ENCODE measurements at places on chromosomes 1 and 21.

- peak; percentile 38 for DNase-seq
Measured at GRCh38 chr1:153733970-153734369, 6.1 kb downstream of the INTS3 start.

DNA sequence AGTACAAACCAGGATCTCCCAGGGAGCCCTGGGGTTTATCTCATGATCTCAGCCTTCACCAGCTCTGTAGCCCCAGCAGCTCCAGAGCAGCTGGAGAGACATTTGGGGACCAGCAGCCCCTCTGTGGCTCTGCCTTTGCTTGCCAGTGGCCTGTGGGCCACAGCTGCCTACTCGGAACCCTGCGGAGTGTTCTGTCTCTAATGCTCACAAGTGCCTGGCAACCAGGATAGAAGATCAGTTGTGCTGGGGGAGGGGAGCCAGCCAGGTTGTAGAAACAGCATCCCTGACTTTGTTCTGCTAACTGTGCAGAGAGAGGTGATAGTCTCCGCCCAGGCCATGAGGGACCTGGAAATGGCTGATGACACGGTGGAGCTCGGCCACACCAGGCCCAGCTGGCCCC, 50.9 kb upstream of the KCNJ15 start:
- no peak for DNase-seq

DNA sequence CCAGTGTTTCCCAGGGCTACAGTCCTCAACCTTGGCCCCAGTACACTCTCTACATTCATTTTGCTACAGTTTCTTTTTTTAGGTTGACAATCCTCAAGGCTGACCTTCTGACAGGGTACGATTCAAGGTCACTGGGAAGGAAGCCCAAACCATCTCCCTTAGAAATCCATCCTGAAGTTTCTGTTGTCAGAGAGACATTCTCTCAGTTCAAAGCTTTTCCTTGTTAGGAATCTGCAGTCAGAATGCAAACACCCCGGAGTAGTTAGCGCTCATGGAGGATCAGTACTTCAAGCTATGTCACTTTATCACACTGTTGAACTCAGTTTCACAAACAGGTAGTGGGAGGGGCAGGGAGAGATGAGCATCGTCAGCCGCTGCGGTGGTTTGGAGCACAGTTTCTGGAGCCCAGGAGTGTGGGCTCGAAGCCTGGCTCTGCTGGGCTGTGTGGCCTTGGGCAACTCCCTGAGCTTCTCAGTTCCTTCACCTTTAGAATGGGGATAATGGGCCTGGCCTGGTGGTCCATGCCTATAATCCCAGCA, 4.2 kb downstream of the SLC2A5 start:
- DNase-seq: no peak

DNA sequence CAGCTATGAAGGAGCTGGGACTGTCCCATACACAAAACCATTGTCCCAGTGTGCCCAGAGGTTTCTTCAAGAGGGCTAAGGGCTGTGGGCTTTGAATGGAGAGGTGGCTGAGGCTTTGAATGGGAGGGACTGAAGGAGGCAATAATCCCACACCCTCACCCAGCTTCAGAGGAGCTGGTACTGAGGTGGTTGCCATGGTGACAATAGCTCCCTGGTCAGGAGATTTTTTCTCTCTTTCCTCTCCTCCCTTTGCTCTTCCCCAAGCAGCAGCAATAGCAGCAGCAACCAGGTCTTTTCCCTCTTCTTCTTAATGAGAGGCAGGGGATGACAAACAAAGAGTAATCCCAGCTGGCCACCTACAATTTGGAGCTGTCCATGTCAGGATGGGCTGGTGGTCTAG, 1.6 kb downstream of the HPCAL4 start:
- DNase-seq: no peak

DNA sequence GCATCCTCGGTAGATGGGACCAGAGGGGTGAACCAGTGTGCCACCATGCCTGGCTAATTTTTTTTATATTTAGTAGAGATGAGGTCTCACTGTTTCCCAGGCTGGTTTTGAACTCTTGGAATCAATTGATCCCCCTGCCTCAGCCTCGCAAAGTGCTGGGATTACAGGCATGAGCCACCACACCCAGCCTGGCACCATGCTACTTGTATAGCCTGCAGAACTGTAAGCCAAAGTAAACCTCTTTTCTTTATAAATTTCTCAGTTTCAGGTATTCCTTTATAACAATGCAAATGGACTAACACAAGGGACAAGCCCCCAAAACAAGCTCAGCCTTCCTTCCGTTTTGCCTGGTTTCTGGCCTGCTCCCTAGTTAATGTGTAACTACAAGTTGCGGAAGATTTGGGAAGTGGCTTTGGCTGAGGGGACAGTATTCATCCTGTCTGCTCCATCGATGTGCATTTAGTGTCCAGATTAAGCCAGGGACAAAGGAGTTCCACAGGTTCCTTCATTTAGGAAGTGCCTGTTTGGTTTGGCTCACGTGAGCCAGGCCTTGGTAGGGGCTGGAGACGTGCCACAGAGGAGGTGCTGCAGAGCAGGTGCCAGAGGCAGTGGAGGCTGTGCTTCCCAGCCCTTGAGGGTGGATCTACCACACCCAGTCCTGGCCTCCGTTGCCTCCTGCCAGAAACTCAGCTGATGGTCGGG, 4.4 kb downstream of the AVPR1B start:
- DNase-seq: no peak

DNA sequence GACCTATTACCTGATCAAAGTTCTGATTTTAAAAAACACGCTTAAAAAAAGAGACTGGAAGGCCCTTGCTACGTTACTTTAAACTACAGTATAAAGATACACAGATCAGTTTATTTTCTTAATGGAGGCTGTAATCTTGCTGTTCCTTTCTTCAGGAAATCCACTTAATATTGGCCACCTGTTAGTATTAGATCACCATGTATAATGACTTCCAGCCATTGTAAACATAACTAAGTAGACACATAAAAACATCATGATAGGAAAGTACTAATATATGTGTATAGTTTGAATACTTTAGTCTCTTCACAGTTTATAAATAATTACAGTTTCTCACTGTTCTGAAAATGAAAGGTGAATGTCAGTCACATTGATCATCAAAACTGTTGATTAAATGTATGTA, 68.6 kb downstream of the ADGRL2 start:
- no peak for DNase-seq

DNA sequence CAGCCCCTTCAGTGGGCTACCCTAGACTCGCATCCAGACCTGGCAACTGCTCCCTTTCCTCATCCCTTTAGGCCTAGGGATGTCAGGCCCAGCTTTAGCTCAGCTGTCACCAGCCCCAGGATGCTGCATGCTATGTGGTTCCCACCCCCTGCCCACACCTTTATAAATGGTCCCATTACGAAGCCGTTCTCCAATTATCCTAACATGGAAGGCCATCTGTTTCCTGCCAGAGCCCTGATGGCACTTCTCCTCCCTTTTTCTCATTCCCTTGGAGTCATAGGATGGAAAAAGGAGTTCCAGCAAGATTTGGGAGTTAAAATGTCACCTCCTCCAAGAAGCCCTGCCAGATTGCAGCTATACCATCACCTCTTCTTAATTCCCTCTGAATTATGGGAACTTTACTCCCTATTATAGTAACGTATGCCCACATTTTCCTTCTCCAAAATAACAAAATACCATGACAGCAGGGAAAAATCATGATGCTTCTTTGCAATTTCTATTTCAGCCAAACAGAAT, 205.0 kb upstream of the GRIK3 start:
- DNase-seq: peak; percentile 52

DNA sequence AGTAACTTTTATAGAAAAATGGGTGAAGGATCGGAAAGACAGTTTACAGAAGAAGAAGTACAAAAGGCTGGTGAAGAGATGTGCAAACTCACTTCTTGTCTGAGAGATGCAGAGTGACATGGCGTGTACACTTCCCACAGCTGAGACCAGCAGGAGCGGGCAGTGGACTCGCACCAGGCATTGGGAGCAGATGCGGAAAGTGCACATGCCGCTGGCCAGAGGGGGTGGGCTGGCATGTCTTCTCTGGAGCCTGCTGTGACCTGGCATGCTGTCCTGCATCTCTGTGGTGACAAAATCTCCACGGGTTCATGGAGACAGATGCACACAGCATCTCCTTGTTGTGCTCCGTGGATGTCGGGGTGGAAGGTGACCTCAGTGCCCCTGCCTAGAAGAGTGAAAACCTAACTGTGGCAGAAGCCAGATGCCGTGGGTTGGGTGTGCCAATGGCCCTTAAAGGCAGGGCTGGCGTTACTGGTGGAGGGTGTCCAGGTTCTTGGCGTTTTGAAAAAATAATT, 128.6 kb upstream of the COL6A1 start:
- DNase-seq: no peak

- no peak for DNase-seq
Measured at GRCh38 chr1:89771991-89772560, 48.8 kb upstream of the LRRC8D start.

GRCh38 chr1:30029677-30030076, 693.7 kb downstream of the MATN1 start:
- no peak for DNase-seq

GRCh38 chr1:62058956-62059355, 135.7 kb upstream of the L1TD1 start:
- no peak for DNase-seq

- DNase-seq: no peak
Measured at GRCh38 chr1:183953031-183953430, 84.5 kb downstream of the COLGALT2 start.
